ENCODE measurements at places on chromosomes 3 and 15. TPM values are rescaled to one million over a fixed set of nuclear protein-coding genes. Genes with fewer than 3 reads are reported as not detected.

- no peaks in the 10 kb centered on the region for H3K36me3 ChIP-seq
- no peaks in the 10 kb centered on the region for H3K4me1 ChIP-seq
- H3K27ac ChIP-seq, result no peak overlapping the region
- no peak for DNase-seq
- H3K4me3 ChIP-seq, result no peak overlapping the region
These were observed 1261.3 kb downstream of the SI start for GRCh38 chr3:163817015-163817414.

DNA sequence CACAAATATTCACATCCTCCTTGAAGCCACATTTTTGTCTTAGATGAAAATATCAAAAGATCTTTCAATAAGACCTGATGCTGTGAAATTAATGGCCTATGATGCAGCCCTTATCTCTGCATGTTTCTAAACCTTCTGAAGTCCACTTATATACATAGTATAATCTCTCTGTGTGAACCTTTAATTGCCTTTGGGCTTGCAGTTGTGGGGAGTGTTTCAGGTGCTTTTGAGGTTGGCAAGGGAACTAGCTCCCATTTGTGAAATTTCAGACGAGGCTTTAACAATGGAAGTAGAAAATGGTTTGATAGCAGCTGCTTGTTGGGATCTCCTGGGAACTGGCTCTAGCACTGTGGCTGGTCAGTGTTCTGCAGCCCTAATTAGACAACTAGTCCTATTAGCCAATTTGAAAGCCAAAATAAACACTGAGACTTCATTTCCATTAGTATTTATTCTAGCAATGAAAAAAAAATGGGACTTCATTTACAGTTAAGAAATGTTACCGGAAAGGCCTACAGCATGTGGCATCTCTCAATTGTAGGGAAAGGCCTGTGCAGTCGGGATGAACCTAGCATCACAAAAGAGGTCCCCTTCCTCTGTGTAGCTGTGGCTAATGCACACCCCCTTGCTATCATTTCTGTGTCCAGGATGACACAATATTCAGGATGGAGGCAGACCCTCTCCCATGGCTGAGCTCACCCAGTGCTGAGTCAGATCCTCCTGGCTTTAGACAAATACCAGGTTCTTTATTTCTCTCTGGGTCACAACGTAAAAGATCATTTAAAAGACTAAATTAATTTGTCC, 140.7 kb upstream of the TRIM42 start:
- no peaks in the 10 kb centered on the region for H3K4me1 ChIP-seq
- peaks cover 3% of the 10 kb centered on the region for H3K27me3 ChIP-seq
- H3K4me3 ChIP-seq, result no peak overlapping the region
- no peak for DNase-seq

The CILP gene
- total RNA-seq, result not detected

DNA sequence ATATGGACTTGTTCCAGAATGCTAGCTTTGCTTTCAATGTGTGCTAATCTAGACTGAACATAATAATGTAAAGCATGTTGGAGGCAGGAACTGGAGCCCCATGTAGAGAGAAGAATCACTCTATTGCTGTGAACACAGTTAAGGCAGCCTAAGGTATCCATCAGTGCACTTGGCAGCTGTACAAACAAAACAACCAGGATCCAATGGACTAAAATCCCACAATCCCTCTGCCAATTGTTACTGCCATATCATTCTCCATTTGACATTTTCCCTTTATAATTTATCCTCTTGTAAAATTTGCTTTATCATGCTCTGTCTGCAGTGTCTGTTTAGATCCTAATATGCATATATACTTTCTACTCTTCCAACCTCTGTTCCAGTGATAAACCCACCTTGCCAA, 756.8 kb upstream of the LMCD1 start:
- no peaks in the 10 kb centered on the region for H3K36me3 ChIP-seq
- no peaks in the 10 kb centered on the region for H3K4me1 ChIP-seq
- H3K27ac ChIP-seq, result no peak overlapping the region
- no peaks in the 10 kb centered on the region for H3K27me3 ChIP-seq
- no peak for DNase-seq

The OXTR gene
- total RNA-seq, result 1.0 TPM

The SLC22A13 gene
- 0.21 TPM for total RNA-seq

- H3K27me3 ChIP-seq, result peaks cover 6% of the 10 kb centered on the region
- H3K27ac ChIP-seq, result no peak overlapping the region
- DNase-seq, result peak; percentile 72
- no peak overlapping the region for H3K4me3 ChIP-seq
These were observed 49.7 kb upstream of the POMGNT2 start for GRCh38 chr3:43155464-43156121.

DNA sequence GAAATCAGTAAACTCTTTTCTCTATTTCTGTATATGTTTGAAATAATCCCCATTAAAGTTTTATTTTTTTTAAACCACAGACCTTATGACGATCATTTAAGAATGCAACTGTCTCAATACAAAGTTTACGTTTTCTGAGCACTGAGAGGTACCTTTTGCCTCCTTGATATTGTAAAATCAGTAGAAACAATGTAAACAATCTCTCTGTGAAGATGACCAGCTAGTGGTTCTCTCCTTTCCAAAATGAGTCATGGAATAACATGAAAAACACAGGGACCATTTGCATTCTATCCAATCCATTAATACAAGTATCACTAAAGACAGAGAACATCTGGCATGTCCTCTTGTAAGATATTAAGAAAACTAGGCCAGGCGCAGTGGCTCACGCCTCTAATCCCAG, 48.8 kb downstream of the RAD18 start:
- no peaks in the 10 kb centered on the region for H3K4me1 ChIP-seq
- no peaks in the 10 kb centered on the region for H3K27me3 ChIP-seq
- H3K36me3 ChIP-seq, result peaks cover under 1% of the 10 kb centered on the region
- no peak for DNase-seq
- no peak overlapping the region for H3K4me3 ChIP-seq

DNA sequence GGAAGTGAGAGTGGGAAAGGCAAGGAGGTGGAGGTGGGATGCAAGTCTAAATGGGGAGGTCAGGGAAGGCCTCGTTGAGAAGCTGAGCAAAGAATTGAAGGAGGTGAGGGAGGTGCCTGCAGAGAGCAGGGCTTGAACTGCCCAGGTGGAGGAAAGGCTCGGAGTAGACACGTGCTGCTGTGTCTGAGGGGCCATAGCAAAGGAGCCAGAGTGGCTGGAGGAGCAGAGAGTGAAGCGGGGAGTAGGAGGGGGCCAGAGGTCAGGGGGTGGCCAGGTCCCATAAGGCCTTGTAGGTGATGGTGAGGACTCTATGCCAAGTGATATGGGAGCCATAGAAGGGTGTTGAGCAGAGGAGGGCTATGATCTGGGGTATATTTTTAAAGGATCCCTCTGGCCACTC, 21.4 kb upstream of the HRH1 start:
- peaks cover 3% of the 10 kb centered on the region for H3K27me3 ChIP-seq
- no peak for DNase-seq
- H3K4me3 ChIP-seq, result no peak overlapping the region
- no peaks in the 10 kb centered on the region for H3K36me3 ChIP-seq

GRCh38 chr3:24101676-24102168, 156.6 kb downstream of the NR1D2 start:
- H3K27ac ChIP-seq, result no peak overlapping the region
- H3K4me3 ChIP-seq, result no peak overlapping the region
- H3K4me1 ChIP-seq, result no peaks in the 10 kb centered on the region

GRCh38 chr3:149247929-149248691, 26.5 kb upstream of the CP start:
- no peaks in the 10 kb centered on the region for H3K36me3 ChIP-seq
- DNase-seq, result no peak
- peak overlapping the region; percentile 92 for H3K27ac ChIP-seq
- H3K27me3 ChIP-seq, result no peaks in the 10 kb centered on the region
- no peak overlapping the region for H3K4me3 ChIP-seq
- H3K4me1 ChIP-seq, result peaks cover 42% of the 10 kb centered on the region

DNA sequence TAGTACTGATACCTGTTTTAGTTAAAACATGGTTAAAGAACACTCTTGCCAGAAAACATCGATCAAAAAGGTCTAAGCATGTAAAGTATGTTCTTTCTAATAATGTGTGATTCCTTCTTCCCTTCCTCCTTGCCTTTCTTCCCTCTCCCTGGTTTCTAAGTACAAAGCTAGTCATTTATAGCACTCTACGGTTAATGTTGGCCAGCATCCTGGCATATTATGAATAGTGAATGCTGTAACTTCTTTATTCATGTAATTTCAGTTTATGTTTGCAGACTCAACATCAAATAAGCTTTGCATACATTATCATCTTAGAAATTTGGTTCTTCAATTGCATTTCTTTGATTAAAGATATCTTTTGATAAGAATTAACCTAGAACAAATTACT, 27.1 kb downstream of the P2RY12 start:
- DNase-seq, result no peak
- H3K27ac ChIP-seq, result peak overlapping the region; percentile 15
- no peak overlapping the region for H3K4me3 ChIP-seq
- H3K4me1 ChIP-seq, result peaks cover 10% of the 10 kb centered on the region
- H3K36me3 ChIP-seq, result no peaks in the 10 kb centered on the region

The PLSCR2 gene
- total RNA-seq, result not detected

DNA sequence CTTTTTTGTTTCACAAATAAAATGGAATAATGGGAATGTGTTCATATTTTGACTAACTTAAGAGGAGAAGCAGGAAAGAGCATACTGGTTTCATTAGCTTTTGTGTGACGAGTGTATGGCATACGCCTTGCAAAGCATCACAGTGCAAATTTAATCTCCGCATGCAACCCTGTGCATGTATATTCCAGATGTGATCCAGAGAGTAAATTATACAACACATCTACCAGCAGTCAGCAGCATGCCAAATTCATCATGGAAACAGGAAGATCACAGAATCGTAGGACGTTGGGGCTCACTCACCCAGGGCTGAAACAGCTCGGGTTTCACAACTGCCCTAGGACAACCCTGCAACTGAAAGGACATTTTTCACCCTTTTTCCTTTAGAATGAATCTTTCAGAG, 53.4 kb downstream of the ADAMTS9 start:
- peak overlapping the region; percentile 24 for H3K4me3 ChIP-seq
- H3K4me1 ChIP-seq, result peaks cover 10% of the 10 kb centered on the region
- H3K27ac ChIP-seq, result no peak overlapping the region
- DNase-seq, result no peak
- H3K36me3 ChIP-seq, result peaks cover 75% of the 10 kb centered on the region
- no peaks in the 10 kb centered on the region for H3K27me3 ChIP-seq

DNA sequence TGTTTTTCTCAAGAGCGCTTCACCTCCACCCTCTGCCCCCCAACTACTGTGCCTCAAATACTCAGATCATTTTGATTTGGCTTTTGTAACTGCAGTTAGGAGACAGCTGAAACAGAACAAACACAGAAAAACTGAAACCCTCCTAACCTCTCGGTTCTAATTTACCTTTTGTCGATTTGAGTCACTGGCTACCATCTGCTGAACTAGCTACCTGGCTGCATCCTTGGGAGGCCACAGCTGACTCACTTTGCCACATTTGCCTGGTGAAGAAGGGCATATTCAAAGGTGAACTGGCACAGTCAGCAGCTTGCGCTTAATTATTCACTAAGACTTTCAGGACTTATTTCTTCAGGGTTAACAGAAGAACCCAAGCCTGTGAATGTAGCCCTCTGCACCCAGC, 117.7 kb downstream of the FOXB1 start:
- H3K4me1 ChIP-seq, result peaks cover 19% of the 10 kb centered on the region
- no peak overlapping the region for H3K27ac ChIP-seq
- no peaks in the 10 kb centered on the region for H3K27me3 ChIP-seq
- DNase-seq, result no peak
- H3K4me3 ChIP-seq, result no peak overlapping the region

DNA sequence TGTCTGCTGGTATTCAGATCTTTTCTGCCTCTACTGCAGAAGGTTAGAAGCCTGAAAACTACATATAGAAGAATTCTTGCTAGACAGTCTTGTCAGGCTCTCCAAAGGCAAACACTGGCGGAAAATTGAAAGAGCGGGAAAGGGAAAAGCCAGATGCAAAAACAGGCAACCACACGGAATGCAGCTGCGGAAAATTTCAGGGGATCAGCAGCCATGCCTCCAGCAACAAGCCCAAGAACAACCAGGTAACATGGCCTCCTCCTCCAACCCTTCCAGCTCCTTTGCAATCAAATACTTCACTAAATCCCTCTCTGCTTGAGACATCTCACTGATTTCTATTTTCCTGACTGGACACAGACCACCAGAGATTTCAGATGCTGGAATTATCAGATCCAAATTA, 9.6 kb downstream of the UBP1 start:
- peaks cover 18% of the 10 kb centered on the region for H3K4me1 ChIP-seq
- DNase-seq, result no peak
- H3K27ac ChIP-seq, result no peak overlapping the region
- no peaks in the 10 kb centered on the region for H3K36me3 ChIP-seq

The FYCO1 gene
- total RNA-seq, result 13.8 TPM

The CLDN18 gene
- total RNA-seq, result not detected

The ECE2 gene
- not detected for total RNA-seq

The GRAMD2A gene
- 0.31 TPM for total RNA-seq

DNA sequence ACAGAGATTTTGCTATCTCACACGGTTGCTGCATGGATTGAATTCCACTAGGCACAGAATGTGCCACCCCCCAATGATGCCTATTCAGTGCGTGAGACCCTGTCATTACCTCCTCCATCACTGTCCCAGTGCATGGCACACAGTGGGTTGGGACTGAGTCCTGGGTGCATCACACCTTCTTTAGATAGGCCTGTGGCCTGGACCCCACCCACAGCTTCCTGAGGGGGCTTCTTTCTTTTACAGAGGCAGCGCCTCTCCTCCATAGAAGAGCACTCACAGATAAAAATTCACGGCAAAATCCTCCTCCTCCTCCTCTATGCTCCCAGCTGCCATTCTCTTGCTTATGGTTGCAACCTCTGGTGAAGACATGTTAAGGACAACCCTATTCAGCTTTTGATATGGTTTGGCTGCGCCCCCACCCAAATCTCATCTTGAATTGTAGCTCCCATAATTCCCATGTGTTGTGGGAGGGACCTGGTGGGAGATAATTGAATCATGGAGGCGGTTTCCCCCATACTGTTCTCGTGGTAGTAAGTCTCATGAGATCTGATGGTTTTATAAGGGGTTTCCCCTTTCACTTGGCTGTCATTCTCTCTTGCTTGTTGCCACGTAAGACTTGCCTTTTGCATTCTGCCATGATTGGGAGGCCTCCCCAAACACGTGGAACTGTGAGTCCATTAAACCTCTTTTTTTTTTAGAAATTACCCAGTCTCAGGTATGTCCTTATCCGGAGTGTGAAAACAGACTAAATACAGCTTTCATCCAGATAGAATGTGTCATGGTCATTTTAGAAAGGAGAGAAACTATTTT, 147.6 kb downstream of the KLF13 start:
- H3K4me1 ChIP-seq, result peaks cover 14% of the 10 kb centered on the region
- peaks cover 2% of the 10 kb centered on the region for H3K27me3 ChIP-seq
- H3K27ac ChIP-seq, result peak overlapping the region; percentile 15
- H3K4me3 ChIP-seq, result no peak overlapping the region
- DNase-seq, result no peak
- no peaks in the 10 kb centered on the region for H3K36me3 ChIP-seq

Data from endothelial cell (in vitro differentiated cells).